ENCODE measurements at places on chromosomes 3 and 15.
A peak's percentile ranks its signal among the peaks of the same experiment; 100 is the strongest.

GRCh38 chr15:89864958-89865739 lies 28.6 kb downstream of the AP3S2 start:
- no peak for DNase-seq

GRCh38 chr3:8756671-8757070 lies 12.7 kb downstream of the OXTR start:
- no peak for DNase-seq

DNA sequence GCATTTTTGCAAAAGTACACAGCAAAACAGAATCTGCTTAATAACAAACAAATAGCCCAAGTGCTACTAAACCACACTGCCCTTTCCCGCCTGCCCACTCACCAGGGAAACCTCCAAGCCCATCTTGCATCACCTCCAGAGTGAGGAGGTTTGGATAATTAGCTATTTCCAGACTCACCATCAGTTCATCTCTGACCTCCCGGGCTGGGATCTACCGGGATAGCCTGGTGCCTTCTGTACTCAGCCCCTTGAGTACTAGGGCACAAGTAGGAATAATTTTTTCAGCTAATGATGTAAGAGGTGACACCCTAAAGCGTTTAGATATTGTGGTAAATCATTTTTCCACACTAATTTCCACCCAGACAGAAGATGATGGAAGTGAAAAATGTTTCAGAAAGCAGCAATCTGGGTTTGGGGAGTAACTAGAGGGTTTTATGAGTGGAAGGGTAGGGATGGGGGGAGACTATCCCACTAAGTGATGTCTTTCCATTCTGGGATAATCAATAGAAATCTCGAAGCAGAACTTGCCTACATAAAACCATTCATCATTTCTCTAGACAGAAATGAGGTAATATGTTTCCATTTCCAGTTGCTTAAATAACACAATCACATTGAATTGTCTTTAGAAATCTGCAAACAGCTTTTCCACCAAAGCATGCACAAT lies 40.9 kb downstream of the TAFA4 start:
- no peak for DNase-seq

GRCh38 chr3:131608296-131608695 lies 105.5 kb upstream of the MRPL3 start:
- DNase-seq = no peak

GRCh38 chr3:67821135-67821534 lies 166.7 kb upstream of the SUCLG2 start:
- no peak for DNase-seq

DNA sequence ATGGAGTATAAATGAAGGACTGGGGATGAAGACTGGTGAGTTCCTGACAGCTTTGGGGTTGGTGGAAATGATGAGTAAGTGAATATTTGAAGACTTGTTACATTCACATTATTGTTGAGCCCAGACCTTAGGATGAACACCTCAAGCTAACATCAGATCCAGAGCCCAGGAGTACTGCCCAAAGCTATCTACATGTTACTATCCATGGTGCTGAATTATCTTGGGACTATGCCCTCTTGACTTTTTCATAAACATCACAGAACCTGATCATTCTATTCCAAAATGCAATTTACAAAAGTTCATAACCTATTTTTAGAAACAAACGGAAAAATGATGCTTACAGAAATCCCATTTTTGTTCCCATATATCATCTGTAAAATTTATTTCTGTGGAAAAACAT lies 613.3 kb downstream of the TUSC7 start:
- no peak for DNase-seq

- DNase-seq = no peak
Observed at GRCh38 chr3:128804811-128805155, 74.6 kb upstream of the ACAD9 start.

DNA sequence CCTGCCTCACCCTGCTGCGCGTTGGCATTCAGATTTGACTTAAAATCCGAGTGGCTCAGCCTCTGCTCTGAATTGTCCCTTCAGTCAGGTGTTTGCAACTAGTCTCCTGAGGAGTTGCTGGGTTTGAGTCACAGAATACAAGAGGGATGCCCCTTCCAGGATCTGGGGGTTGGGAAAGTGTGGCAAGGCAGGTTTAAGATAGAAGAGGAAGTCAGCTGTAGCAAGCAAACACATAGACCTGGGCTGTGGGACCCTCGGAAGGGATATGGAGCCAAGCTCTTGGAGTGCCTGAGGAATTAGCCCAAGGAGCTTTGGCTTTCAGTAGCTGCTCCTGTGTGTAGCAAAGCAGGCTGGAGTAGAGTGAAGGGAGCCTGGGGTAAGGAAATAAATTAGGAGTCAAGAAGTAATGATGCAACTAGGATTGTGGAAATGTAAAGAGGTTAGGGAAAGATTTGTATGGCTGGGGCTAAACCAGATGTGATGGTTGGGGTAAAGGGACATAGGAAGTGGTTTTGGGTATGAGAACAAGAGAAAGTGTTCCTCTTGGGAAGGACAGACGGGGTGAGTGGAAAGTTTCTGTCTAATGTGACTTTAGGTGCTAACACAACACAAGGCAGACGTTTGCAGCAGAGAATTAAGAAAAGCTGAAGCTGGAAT lies 41.2 kb downstream of the RAB7A start:
- DNase-seq = no peak

DNA sequence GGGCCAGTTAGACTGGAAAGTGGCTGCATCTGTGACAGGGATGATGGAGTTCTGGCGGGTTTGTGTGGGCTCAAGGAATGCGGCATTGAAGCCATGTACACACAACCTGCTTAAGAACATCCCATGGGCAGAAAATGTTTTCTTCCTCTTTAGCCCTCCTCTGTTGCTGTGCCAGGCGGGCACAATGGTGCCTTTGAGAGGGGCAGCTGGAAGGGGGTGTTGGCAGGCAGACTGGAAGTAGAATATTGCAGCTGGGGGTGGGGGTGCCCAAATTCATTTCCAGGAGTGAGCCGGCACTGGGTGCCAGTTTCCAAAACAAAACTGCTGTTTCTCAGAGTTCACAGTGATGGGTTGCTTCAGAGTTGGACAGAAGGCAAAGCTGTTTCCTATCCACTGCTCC lies 91.8 kb upstream of the ETV5 start:
- no peak for DNase-seq

- no peak for DNase-seq
Observed at GRCh38 chr3:37987315-37987697, 3.3 kb upstream of the VILL start.

GRCh38 chr3:40598338-40598737 lies 73.6 kb downstream of the ZNF621 start:
- no peak for DNase-seq

- no peak for DNase-seq
Observed at GRCh38 chr3:170721563-170721962, 135.7 kb upstream of the SLC7A14 start.

DNA sequence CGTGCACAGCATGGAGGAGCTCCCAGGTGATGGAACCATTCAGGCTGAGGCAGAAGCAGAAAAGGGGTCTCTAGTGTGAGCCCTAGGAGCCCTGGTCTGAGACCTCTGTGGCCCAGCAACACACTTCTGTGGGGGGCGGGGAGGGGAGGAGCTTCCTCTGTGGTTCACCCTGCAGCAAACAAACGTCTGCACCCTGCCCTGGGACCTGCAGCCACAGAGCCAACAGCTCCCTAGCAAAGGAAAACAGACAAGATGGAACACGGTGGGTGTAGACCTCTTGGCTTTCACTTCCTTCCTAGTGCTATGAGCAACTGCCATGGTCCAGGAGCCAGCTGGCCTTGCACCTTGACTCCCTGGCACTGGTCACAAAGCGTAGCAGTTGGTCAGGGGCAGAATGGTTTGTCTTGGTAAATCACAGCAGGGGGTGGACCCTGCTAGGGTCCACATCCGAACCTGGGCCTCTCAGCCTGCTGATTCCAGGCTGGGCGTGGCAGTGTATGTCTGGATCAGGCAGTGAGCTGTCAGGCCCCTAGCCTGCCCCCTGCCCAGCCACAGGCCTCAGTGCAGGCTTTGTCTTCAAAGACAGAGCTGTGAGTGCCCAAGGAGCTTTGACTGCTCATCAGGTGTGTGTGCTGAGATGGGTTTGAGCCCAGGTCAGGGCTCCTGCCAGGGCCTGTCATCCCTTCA lies 6.7 kb downstream of the AMIGO3 start:
- DNase-seq = no peak

DNA sequence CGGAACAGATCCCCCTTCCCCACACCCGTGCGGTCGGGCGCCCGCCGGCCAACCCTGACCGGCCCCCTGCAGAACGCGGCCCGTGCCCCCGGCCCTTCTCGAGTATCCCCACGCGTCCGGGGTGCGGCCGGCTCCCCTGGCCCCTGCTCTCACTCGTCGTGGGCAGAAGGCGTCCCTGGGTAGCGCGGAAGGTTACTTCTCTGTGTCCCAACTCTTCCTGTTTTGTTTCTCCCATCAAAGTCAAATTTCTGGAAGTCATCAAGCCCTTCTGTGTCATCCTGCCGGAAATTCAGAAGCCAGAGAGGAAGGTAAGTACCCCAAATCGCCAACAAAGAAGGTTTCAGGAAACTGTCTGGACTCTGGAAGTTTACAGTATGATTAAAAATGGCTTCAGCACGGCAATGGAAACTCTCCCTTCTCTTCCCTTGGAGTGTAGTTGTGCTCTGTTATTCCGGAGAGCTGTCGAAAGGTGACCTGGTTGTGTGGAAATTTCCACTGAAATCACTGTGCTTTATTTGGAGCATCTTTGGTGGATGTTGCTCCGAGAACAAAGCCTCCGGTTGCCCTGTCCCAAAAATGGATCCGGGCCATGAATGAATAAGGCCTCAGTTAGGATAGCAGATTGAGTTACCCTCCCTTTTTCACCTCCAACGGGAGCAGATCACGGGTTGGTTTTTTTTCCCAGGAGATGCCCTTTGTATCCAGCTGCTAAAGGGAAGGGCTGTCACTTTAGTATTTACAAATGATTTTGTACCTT lies 536 bp downstream of the SEC61A1 start:
- DNase-seq = no peak

- no peak for DNase-seq
Observed at GRCh38 chr3:64157150-64158035, 67.9 kb downstream of the PRICKLE2 start.

GRCh38 chr3:42865256-42865655 lies 10.4 kb downstream of the CYP8B1 start:
- no peak for DNase-seq

DNA sequence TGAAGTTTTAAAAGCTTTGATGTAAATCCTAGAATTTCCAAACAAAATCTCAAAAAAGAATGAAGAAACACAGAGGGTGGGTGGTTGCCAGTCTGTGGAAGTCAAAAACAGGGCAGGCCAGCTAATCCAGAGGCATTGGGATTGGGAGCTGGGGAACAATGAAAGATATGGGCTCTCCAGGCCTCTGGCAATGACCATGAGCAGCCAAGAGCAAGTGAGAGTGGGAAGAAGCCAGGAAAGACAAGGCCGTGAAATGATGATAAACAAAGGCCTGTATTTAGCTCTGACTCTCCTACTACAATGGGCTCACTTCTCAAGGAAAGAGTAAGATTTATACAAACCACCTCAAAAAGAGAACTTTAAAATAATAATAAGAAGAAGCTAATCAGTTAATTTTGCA lies 248.5 kb downstream of the ZMAT3 start:
- no peak for DNase-seq

- DNase-seq = no peak
Observed at GRCh38 chr15:93730724-93731123, 500.6 kb upstream of the MCTP2 start.

- no peak for DNase-seq
Observed at GRCh38 chr3:114551770-114552526, 258.1 kb downstream of the TIGIT start.

- DNase-seq = peak; percentile 63
Observed at GRCh38 chr15:64894395-64895056, 17.2 kb upstream of the ANKDD1A start.

DNA sequence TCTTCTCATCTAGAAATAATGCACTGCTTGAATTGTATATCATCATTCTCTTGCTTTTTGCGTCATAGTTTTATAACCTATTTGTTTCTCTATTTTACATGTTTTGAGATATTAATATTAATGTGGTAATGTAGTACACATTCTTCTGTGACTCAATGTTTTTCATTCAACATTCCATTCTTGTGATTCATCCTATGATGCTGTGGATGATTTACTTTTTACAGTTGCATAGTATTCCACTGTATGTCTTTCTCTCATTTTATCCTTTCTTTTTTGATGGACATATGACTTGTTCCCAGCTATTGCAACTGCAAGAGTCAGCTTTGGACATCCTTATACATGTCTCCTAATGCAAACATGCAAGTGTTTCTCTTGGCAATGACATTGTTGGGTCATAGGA lies 20.6 kb upstream of the VEPH1 start:
- no peak for DNase-seq

DNA sequence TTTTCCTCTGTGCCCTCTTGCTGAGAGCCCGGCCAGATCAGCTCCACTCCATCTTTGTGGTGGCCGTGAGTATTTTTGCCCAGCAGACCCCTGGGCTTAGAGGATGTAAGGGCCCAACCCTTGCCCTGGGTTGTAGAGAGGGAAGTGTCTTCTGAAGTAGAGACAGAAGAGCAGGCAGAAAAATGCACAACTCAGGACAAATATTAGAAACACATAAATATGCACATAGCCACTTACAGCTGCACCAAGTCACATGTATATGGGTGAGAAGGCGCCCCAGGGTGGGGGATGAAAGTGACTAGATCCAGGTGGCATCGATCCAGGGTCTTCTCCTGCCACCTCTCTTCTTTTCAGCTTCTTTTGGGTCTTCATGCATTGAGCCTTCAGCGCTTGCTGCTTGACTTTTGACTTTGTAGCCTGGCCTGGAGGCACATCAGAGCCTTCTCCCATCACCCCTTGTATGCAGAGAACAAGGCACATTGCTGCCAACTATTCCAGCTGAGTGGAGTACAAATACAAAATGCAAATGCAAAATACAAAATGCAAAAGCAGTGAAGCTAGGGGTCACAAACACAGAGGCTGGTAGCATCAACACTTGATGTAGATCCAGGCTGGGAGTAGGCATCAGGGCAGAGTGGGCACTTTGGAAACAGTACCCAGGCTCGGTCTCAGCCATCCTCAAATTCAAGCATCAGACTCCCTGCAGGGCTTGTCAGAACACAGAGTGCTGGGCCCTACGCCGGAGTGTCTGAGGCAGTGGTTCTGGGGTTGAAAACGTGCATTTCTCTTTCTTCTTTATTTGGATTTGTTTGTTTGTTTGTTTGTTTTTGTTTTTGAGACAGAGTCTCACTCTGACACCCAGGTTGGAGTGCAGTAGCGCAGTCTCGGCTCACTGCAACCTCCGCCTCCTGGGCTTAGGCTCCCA lies 133.0 kb downstream of the ASB7 start:
- DNase-seq = no peak

Measured in activated CD4-positive, CD25-positive, alpha-beta regulatory T cell treated with anti-CD3 and anti-CD28 coated beads, Interleukin-2, amount 50 U/mL, for 16 hours (primary cell).